ENCODE measurements at places on chromosomes 11 and 22. TPM values are rescaled to one million over a fixed set of nuclear protein-coding genes. Genes with fewer than 3 reads are reported as not detected.

The PAX6 gene
- 0.16 TPM for polyA plus RNA-seq

The MS4A6A gene
- 16.9 TPM for polyA plus RNA-seq

The BIRC3 gene
- 5.1 TPM for polyA plus RNA-seq

The OR8K1 gene
- polyA plus RNA-seq = not detected

The TUBA8 gene
- polyA plus RNA-seq = 2.1 TPM

The OR52A1 gene
- polyA plus RNA-seq = not detected

The ARFGAP3 gene
- polyA plus RNA-seq = 45.8 TPM
